ENCODE measurements at places on chromosomes 6 and 20. TPM values are rescaled to one million over a fixed set of nuclear protein-coding genes. Genes with fewer than 3 reads are reported as not detected.

Gene RSPO3
- total RNA-seq = 13.6 TPM

Gene ZFP64
- 15.6 TPM for total RNA-seq

Gene BHLHE23
- total RNA-seq = not detected

Gene TAAR2
- not detected for total RNA-seq

Gene DNAH8
- not detected for total RNA-seq

Gene CST4
- total RNA-seq = not detected
